Upper lobe of right lung (tissue), 1 donor: ENCODE measurements at places on chromosomes 16 and 17. TPM values are rescaled to one million over a fixed set of nuclear protein-coding genes. Genes with fewer than 3 reads are reported as not detected.
A peak's percentile ranks its signal among the peaks of the same experiment; 100 is the strongest.

The KRTAP3-1 gene
- not detected for total RNA-seq

DNA sequence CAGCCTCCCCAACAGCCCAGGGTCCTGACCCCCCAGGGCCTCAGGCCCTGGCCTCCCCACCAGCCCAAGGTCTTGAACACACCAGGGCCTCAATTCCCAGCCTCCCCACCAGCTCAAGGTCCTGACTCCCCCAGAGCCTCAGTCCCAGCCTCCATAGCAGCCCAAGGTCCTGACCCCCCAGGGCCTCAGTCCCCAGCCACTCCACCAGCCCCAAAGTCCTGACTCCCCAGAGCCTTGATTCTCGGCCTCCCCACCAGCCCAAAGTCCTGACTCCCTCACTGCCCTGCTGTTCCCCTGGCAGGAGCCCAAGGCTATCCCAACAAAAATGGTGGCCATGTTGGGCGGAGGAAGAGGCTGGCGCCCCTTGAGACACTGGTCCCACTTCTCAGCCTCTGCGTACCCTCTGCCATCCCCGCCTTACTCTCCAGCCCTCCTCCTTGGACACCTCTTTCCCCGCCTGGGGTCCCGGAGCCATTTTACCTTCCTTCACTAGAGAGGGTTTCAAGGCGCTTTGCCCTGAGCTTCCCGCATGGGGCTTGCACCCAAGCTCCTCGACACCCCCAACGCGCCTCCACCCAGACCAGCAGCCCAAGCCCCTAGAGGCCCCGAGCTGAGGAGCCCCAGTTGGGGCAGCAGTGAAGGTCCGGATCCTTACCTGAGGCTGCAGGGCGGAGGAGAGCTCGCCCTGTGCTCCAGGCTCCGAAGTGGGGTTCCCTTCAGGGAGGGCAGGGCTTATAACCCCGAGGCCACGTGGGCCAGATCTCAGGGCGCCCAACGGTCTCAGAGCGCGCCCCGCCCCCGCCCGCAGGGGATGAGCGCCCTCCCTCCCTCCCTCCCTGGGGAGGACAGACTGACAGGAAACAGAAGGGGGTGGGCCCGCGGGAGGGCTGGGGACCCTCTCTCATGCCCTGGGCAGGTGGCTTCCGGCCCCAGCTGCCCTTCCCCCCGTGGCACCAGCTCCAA lies 3.5 kb upstream of the TSPOAP1 start:
- peaks cover 26% of the 10 kb centered on the region for H3K4me1 ChIP-seq
- H3K27me3 ChIP-seq: no peaks in the 10 kb centered on the region
- DNase-seq: peak; percentile 91
- no peaks in the 10 kb centered on the region for H3K36me3 ChIP-seq
- H3K27ac ChIP-seq: peak overlapping the region; percentile 92
- H3K4me3 ChIP-seq: peak overlapping the region; percentile 59

The RAB37 gene
- total RNA-seq: 6.8 TPM

The KRT28 gene
- not detected for total RNA-seq

GRCh38 chr16:88628512-88628974 lies 9.8 kb upstream of the IL17C start:
- no peaks in the 10 kb centered on the region for H3K4me1 ChIP-seq
- H3K36me3 ChIP-seq: peaks cover 83% of the 10 kb centered on the region
- no peak for DNase-seq
- H3K4me3 ChIP-seq: no peak overlapping the region
- no peaks in the 10 kb centered on the region for H3K27me3 ChIP-seq
- H3K27ac ChIP-seq: no peak overlapping the region

- peaks cover 15% of the 10 kb centered on the region for H3K36me3 ChIP-seq
- no peak for DNase-seq
- H3K27ac ChIP-seq: no peak overlapping the region
- peaks cover 34% of the 10 kb centered on the region for H3K4me1 ChIP-seq
These were observed 16.6 kb downstream of the MYO18A start for GRCh38 chr17:29163563-29163962.

DNA sequence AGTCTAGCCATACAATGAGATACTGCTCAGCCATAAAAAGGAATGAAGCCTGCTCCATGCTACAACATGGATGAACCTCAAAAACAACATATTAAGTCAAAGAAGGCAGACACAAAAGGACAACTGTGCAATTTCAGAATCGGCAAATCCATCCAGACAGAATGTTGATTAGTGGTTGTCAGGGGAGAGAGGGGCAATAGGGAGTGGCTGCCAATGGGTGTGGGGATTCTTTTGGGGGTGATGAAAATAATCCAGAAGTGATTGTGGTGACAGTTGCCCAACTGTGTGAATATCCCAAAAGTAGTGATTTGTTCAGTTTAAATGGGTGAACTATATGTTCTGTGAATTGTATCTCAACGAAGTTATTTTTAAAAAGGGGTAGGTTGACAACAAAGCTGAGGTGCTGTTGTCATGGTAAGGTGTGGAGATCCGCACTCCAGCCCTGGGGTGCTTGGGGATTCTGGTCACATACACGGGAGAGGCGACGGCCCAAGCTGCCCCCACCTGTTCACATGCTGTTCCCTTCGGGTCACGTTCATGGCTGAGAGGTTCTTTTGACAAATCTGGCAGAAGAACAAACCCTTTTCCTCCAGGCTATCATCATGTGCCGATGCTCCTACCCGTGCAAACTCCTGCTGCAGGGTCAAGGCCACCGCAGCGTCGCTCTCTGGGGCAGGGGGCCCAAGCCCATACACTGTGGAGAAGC lies 9.6 kb downstream of the SLX4 start:
- no peak overlapping the region for H3K4me3 ChIP-seq
- H3K4me1 ChIP-seq: no peaks in the 10 kb centered on the region
- peaks cover 11% of the 10 kb centered on the region for H3K36me3 ChIP-seq
- H3K27ac ChIP-seq: no peak overlapping the region

The IRX5 gene
- 23.3 TPM for total RNA-seq

- H3K27ac ChIP-seq: no peak overlapping the region
- H3K4me3 ChIP-seq: no peak overlapping the region
- DNase-seq: peak; percentile 27
- no peaks in the 10 kb centered on the region for H3K27me3 ChIP-seq
- H3K4me1 ChIP-seq: no peaks in the 10 kb centered on the region
These were observed 8.5 kb downstream of the CHTF8 start for GRCh38 chr16:69123910-69124309.

DNA sequence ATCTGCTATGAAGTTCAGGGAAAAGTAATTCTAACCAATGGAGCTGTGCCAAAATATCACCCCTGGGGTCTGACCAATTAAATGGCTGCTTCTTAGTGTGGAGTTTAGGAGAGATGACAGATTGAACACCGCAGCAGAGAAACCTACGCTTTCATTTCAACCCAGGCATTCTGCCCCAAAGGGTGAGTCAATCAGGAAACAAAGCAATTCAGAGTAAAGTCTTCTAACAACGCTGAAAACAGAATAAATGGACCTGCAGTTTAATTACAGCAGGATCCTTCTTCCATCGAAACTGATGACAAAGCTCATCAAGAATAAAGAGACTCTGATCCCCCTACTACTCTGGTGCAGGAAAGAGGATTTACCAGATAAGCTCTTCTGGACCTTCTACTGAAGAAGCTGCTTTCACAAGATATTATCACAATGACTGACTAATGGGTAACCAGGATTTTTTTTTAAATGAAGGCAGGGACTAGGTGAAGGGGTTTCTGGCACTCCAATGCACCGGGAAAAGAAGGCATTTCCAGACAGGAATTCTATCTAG lies 16.7 kb downstream of the RFFL start:
- no peaks in the 10 kb centered on the region for H3K36me3 ChIP-seq
- no peak for DNase-seq
- no peak overlapping the region for H3K27ac ChIP-seq
- no peaks in the 10 kb centered on the region for H3K27me3 ChIP-seq
